EL (cell line): ENCODE measurements at places on chromosomes 3 and 15.

DNA sequence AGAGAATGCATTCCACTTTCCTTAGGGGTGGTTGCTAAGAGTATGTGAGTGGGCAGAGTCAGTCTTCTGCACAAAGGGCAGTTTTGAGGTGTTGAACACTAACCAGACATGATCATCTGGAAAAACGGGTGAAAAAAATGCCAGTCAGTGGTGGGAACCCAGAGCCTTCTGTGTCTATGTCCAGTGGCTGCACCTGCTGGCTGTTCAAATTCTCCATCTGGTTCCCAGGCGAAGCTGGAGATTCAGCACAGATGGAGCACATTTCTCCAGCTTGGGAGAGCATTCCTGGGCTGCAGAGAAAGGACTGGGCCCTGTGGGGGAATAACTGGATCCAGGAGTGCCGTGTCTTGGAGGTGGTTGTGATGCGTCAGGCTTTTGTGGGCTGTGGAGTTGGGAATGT, 74.1 kb downstream of the TRAK1 start:
- DNase-seq: no peak

DNA sequence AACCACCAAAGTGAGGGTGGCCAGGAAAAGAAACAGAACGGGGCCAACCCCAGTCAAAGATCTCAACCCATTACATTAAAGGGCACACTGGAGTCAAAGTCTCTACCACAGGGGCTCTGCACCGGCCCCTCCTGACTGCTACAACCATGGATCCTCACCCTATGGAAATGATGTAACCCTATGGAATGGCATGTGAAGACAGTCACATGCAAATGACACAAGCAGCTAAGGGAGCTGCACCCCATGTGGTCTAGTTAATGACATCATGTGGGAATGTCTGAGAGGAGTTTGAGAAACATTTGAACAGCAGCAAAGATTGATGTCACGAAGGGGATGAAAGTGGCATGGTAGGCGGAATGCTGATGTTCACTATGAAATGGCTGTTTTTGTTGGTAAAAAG, 298.2 kb upstream of the SLCO3A1 start:
- no peak for DNase-seq

GRCh38 chr3:14861031-14861430, 42.3 kb downstream of the FGD5 start:
- DNase-seq: no peak

- DNase-seq: no peak
These were observed 467.9 kb downstream of the SOX2 start for GRCh38 chr3:182179631-182180030.

DNA sequence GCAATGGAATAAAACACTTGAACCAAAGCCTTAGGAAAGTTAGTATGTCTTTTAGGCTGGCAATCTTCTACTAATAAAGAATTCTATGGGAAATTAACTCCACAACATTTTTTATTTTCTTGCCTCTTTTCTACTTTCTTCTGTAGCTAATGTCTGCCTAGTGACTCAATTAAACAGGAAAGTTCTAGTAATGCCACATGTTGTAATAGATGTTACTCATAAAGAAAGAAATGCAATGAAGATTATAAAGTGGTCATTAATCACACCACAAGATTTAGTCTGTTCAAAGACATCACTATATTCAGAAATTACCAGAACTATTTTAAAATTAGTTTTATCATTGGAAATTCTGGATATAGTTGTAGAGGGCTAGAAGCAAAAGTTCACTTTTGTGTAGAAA, 329.7 kb downstream of the SI start:
- no peak for DNase-seq

- peak; percentile 37 for DNase-seq
These were observed 6.5 kb downstream of the CHD2 start for GRCh38 chr15:92906563-92907081.

GRCh38 chr3:186117521-186118134, 8.7 kb upstream of the ETV5 start:
- no peak for DNase-seq

- peak; percentile 49 for DNase-seq
These were observed 373.1 kb downstream of the FOXP1 start for GRCh38 chr3:71210257-71211007.

DNA sequence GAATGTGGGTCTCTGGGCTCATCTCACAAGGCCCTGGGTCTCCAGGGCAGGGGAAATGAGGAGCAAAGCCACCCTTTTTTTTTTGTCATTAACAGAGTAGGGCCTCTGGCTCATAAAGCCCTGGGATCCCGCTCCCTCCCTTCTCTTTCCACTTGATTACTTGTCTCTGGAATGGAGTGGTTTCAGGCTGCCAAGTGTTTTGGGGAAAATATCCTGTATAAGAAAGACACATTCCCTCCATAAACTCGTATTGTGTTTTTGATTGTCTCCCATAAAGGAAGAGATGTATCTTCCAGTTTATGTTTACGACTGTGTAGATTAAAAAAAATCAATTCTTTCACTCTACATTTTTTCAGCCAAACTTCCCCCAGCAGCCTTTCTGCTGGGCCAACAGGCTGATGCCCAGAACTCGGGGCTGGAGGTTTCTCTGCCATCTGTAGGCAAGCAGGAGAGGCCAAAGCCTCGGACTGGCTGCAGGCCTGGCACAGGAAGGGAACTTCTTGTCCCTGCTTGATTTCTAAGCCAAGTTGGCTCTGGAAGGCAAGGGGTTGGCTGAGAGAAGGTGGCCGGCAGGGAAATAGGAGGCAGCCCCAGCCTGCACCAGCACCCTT, 49.4 kb upstream of the INSYN1 start:
- no peak for DNase-seq

DNA sequence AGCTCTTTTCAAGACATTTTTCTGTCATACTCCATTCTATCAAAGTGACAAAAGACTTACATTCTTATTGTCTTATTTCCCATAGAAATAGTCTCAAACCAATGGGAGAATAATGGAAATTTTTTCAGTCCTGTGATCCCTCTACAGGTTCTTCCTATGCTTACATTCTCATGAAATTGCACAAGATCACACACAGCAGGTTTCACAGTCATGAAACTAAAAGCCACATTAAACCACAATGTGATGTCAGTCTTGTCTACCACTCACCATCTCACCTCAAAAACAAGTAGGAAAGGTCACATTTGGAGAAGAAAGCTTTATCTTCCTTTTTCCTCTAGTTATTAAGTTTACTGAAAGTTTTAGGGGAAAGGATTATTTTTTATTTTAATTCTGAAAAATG, 161.0 kb upstream of the RORA start:
- no peak for DNase-seq

GRCh38 chr15:56659197-56659596, 74.1 kb downstream of the ZNF280D start:
- DNase-seq: no peak

GRCh38 chr15:64696481-64696880, 78.9 kb downstream of the RBPMS2 start:
- no peak for DNase-seq

DNA sequence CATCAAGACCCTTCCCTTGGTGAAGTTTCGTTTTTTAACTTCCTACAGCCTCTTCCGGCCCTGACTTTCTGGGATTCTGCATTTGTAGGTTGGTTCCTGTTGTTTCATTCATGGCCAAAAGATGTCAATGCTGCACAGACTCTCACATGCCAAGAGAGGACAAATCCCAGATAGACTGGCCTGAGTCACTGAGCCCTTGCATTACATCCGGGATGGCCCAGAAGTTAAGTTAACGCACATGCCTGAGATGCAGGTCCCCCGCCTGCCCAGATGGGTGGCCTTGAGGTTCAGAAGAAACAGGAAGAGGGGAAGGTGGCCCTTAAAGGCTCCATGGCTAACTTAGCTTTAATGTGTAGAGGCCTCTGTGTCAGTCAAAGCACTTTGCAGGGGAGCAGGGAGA, 51.6 kb upstream of the SRGAP3 start:
- no peak for DNase-seq

GRCh38 chr3:50525987-50526386, 22.6 kb upstream of the CACNA2D2 start:
- peak; percentile 41 for DNase-seq

DNA sequence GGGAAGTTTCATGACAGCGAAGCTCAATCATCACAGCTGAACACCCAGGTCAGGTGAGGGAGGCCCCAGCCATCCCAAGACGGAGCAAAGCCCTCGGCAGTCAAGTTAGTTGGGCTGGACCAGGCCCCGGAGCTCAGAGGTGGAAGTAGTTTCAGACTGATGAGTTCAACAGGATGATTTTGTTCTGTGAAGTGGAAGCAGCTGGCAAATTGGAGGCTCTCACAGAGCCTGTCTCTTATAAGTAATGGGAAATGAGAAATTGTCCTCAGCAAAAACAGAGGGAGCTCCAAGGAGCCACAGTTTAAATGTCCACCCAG, 245.1 kb downstream of the XXYLT1 start:
- DNase-seq: no peak

DNA sequence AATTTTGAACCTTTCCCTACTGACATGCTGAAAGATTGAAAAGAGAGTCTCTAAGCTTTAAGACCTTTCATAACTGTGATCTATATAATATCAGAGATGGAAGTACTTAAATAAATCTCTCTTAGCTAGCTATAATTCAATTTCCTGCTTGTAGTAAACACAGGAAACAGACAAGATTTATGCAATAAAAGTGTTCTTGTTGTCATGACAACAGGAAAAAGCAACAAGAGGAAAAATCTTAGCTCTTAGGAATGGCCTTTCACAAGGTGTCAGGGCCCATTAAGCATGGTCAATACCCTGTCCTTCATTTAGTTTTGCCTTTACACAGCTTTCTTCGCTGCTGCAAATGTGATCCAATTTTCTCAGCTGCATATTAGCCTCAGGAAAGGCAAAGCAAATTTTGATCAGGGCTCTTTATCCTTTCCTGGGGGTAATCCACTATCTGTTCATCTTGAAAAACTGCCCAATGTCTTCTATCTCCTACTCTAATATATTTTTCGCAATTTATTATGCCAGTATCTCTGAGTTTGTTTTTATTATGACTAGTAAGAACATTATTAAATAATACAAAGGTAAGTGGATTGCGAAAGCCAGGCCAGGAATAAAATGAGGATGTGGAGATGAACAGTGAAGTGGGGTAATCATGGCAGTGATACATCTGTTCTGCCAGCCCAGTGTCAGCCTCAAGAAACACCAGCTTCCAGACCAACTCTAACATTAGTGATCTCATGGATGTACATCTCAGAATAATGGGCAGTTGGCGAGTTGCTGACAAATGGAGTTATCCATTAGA, 28.7 kb downstream of the SIDT1 start:
- DNase-seq: no peak

GRCh38 chr15:37038716-37039106, 61.6 kb downstream of the MEIS2 start:
- DNase-seq: no peak

DNA sequence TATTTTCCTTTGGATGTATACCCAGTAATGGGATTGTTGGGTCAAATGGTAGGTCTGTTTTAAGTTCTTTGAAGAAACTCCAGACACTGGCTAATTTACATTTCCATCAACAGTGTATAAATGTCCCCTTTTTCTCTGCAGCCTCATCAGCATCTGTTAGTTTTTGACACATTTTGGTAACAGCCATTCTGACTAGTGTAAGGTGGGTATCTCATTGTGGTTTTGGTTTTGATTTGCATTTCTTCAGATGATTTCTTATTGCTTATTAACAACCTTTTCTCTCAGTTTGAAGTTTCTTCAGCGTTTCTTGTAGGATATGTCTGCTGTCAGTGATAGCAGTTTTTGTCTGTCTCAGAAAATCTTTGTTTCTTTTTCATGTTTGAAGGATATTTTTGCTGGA, 15.4 kb downstream of the GALK2 start:
- DNase-seq: no peak

DNA sequence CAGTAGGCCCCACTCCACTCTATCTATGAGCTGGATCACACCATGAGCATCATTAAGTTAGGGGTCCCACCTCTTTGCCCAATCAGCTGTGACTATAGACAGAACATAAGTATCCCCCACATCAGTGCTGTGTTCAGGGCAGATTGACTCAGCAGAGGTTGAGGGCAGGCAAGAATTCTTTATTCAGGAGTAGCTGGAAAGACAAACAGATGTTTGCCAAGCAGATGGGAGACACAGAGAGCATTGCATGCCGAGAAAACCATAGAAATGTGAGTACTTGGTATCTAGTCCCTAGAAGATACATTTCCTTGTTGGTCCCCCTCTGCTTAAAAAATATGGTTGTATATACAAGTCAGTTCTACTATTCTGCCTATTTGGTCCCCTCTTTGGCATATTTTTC, 440.8 kb downstream of the RAP2B start:
- DNase-seq: no peak

DNA sequence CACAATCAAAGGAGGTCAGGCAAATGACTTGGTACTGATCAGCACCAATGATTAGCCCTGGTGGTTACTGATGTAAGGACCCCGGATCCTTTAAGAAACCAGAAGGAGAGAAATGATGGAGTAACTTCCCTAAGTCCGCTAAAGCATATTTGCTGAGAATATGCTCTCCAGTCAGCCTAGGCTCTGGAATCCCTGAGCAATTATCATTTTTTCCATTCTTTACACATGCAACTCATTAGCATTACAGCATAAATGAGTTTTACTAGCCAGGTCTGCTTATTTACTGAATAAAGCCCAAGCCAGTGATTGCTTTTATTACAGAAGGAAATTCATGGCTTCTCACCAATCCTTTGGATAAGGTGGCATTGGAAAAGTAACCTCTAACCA, 139.2 kb upstream of the WNT5A start:
- no peak for DNase-seq

DNA sequence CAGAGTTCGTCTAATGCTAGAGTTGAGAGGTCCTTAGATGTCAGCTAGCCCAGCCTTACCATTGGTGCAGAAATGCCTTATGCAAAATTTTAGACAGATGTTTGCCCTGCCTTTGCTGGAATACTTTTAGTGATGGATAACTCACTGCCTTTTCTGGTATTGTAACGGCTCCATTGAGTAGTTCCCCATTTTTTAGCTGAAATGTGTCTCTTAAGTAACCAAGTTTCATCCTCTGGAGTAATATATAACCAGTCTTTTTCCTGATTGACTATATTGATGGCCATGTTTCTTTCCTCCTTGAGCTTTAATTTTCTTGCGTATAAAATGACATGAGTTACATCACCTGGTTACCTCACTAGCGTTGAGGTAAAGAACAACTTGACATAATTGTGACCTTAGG, 45.0 kb downstream of the SNRK start:
- DNase-seq: no peak

GRCh38 chr15:37083610-37084009, 16.7 kb downstream of the MEIS2 start:
- no peak for DNase-seq

- no peak for DNase-seq
These were observed 58.6 kb upstream of the MCF2L2 start for GRCh38 chr3:183487016-183487415.

DNA sequence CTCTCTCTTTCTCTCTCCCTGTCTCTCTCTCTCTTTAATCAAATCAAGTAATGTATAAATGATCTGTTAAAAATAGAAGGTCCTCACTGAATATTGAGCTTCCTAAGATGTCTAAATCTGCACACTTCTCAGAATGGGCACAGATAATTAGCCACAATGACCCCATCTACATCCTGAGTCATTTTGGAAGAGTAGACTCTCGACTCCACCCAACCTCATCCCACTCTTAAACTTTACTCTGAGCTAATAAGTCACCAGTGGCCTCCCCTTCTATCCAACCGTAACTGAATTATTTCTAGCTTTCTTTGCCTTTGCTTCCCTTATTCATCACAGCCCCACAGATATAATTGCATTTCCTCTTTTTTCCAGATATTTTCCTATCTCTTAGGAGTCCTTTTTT, 326.5 kb upstream of the ZNF717 start:
- DNase-seq: no peak

- peak; percentile 79 for DNase-seq
These were observed 107.0 kb downstream of the ALCAM start for GRCh38 chr3:105473521-105474223.

- no peak for DNase-seq
These were observed 37.8 kb upstream of the ANPEP start for GRCh38 chr15:89852342-89852995.

- DNase-seq: no peak
These were observed 167.2 kb downstream of the CNTN3 start for GRCh38 chr3:74447221-74447620.
